ENCODE measurements at places on chromosomes 3 and 15.

- no peak for DNase-seq
Observed at GRCh38 chr3:35215525-35216500, 423.5 kb upstream of the ARPP21 start.

DNA sequence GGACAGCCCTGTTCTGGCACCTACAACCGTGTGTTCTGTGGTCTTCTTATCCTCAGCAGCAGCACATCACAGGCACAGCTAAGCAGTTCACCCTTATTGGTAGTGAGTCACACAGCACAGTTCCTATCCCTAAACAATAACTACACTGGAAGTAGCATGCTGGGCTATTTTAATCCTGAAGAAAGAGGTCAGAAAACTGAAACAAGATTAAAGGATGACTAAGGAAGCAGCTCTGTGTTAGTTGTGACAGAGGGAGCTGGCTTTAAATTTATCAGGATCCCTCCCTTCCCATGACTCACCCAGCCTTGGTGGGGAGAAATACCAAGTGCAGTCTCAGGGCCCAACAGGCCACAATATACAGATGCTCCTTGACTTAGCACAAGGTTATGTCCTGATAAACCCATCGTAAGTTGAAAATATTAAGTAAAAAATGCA lies 144.3 kb downstream of the ERC2 start:
- no peak for DNase-seq

DNA sequence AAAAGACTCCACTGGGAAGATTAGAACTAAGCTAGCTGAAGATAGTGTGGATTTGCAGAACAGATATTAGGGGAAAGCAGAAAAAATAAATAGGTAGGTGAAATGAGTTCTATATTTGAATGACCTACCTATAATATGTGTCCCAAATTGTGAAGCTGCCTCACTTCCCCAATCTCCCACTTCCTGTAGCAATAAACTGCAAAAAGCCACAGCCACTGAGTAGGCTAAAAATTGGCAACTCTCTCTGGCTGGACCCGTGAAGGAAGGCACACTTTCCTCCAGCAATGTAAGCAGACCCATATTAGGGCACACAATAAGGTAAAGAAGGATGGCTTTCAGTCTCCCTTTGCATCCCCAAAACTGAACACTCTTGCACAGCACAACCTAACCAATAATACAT lies 43.7 kb upstream of the NECTIN3 start:
- no peak for DNase-seq

GRCh38 chr3:97820780-97821179 lies 1.0 kb upstream of the CRYBG3 start:
- DNase-seq, result no peak

DNA sequence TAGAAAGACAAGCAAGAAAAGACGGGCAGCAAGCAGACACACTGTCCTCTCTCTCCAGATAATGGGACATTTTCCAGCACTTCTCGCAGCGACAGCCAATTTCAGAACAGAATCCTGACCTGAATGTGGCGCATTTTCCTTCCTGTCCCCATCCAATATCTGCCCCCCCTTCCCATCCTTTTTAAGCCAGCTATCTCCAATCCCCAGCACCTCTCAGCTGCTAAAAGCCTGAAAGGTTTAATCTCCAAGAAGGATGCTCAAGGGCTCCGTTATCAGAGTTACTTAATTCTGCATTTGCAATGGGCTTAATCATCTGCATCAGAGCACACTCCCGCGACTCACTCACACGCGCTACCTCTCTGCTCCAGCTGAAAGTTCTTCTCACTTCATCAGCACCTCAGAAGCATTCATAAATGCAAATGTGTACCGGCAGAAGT lies 50.5 kb downstream of the SRGAP3 start:
- DNase-seq, result no peak

DNA sequence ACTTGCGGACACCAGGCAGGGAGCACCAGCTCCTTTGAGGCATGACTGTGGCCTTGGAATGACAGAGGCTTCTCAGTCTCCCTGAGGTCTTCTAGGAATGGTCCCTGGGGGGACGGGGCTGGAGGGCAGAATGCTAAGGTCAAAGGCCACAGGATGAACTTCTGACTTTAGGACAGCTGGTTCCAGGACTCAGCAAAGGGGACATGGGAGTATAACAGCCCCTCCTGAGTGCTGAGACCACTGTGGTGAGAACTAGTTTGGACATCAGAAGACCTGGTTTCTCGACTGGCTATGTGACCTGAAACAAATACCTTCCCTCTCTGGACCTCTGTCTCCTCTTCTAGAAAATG lies 17.8 kb downstream of the ITGA11 start:
- no peak for DNase-seq

- DNase-seq, result no peak
Observed at GRCh38 chr15:77201665-77202064, 130.8 kb upstream of the TSPAN3 start.

DNA sequence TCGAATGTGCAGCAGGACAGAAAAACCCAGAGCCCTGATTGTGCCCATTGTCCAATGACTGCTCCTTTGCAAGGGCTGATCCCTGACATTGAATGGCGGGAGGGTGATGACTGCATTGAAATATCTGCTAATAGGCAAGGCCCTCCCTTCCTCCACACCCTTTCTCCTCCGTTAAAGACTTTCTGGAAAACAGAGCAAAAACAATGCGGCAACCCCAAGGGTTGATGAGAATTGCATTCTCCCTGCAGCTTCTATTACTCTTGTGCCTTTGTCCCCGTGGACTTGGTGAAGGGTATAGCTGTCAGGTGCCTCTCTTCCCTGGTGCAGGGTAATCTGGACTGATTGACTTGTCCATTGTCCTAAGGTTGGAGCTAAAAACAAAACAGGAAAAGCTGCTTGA lies 71.8 kb downstream of the THSD4 start:
- no peak for DNase-seq

DNA sequence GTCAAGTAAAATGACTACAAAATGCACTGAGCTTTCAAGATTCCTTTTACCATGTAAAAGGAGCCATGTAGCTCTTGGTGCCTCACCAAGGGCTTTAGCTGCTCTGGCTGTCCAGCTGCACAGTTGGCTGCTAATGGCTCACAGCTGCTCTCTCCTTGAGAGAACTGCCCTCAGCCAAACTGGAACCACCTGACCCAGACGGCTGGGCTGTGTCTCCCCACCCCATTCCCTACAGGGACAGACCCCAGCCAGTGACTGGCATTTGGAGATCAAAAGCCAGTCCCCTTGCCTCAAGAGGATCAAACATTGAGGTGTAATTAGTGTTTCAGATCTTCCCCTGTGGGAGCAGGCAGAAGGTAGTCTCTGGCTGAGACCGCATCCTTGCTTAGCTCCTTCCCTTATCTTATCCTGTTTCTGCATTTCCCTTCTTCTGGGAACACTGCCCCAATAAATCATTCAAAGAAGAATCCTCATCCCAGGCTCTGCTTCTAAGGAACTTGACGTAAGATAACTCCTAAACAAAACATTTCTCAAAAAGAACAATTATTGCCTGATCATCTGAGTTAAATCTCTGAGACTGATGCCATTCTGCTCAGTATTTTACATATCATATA lies 28.6 kb upstream of the UBE2E2 start:
- DNase-seq, result no peak

DNA sequence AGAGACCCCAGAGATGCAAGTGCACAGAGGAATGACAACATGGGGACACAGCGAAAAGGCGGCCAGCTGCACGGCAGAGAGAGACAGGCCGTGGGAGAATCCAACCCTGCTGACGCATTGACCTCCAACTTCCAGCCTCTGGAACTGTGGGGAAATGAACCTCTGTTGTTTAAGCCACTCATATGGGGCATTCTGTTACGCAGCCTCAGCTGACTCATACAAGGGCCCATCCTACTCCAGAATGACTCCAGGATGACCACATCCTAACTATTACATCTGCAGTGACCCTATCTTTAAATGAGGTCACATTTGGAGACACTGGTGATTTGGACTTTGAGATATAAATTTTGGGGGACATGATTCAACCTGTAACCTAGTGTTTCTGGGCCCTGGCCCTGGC lies 44.0 kb downstream of the KLF15 start:
- DNase-seq, result no peak

GRCh38 chr3:67737906-67738865 lies 83.8 kb upstream of the SUCLG2 start:
- DNase-seq, result no peak

DNA sequence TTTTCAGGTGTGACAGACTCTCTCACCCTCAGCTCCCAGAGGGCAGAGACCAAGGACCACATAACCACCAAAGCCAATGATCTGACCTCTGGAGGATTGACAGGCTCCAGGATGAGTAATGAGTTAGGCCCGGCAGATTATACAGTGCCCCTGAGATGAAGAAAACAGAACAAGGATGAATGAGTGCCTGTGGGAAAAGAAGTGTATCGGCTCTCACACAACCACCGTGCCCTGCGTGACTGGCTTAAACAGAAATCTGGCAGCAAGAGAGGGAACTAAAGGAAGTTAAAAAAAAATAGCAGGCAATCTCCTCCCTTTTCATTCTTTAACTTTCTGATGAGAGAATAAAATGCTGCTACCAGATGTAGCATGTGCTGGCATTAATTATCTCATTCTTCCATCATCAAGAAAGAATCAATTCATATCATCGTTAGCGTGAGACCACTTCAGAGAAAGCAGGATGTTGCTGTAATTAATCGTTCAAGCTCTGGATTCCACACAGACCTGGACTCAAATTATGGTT lies 227.5 kb upstream of the COL8A1 start:
- no peak for DNase-seq

DNA sequence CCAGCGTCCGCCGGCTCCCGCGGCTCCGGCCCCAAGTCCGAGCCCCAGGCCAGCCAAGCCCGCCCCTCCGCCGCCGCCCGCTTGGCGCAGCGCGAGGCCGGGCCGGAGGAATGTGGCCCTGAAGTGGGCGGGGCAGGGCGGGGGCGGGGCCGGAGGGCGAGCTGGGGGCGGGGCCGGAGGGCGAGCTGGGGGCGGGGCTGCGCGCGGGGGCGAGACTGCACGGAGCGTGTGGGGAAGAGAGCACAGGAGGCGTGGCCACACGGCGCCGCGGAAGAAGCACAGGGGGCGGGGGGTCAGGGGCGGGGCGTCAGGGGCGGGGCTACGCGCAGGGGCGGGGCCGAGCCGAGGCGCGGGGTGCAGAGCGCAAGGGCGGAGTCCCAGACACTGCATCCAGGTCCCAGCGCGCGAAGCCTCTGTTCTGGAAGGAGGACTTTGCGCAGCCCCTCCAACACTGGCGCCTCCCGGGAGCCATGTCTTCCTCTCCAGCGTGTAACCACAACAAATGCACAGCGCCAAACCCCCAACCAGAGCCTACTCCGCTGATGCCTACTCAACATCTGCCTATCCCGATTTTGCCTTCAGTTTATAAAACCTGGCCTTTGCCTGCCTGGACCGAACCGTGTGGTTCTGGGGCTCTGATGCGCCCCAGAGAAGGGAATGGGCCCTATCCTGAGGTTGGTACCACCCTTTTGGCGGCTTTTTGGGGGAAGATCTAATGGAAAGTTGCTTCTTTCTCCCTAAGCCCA lies 105.5 kb downstream of the IQSEC1 start:
- peak; percentile 99 for DNase-seq

DNA sequence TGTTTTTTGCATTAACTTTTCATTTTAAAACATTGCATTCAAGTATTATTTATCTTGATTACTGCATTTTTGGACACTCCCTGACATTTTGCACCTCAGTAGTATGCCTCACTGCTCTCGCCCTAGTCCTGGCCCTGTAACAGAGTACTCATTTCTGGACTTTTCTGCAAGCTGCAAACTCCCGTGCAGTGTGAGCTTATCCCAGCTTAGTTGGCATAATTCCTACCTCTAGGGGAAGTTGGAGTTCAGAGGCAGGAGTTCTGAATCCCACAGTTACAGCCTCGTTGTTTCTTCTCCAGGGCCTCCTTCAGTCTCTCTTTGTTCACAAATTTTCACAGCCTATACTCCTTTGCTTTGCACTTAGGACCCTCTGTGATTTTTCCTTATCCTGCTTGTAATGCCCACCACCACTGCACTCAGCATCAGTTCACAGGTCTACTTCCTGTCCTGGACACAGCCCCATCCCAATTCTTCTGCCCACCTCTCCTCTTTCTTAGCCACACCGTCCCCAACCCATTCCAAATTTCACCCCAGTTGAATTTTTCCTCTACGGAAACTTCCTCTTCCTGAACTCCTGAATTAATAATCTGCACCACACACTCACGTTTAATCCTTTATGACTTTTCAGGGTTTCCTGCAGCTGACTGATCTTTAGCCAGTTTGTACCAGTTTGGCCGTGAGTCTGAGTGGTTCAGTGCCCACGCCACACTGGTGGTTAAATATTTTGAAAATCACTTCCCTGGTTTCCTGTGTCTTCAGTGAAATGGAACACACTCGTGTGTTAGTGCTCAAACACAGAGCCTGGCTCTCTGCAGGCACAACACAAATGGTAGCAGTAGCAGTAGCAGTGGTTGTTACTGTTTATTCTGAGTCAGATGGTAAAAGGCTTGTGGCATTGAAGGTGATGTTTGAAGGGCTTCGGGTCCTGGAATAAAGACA lies 6.3 kb upstream of the CTSH start:
- peak; percentile 58 for DNase-seq

- no peak for DNase-seq
Observed at GRCh38 chr3:34396956-34397355, 598.5 kb downstream of the PDCD6IP start.

DNA sequence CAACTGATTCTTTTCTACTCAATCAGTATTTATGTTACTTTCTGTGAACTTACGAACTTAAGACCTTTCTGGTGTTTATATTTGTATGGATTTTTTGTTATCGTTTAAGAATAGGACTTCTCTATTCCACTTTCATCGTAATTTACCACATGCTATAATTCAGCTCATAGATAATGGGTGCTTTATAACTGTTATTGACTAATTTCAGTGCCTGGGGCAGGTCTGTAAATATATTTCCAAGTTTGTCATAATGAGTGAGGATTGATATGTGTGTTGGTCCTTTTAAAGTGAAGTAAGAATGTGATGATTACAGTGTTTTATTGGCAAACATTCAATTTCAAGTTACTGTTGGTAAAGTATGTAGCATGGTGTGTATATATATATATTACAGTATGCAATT lies 1.8 kb upstream of the NAALADL2 start:
- DNase-seq, result no peak

DNA sequence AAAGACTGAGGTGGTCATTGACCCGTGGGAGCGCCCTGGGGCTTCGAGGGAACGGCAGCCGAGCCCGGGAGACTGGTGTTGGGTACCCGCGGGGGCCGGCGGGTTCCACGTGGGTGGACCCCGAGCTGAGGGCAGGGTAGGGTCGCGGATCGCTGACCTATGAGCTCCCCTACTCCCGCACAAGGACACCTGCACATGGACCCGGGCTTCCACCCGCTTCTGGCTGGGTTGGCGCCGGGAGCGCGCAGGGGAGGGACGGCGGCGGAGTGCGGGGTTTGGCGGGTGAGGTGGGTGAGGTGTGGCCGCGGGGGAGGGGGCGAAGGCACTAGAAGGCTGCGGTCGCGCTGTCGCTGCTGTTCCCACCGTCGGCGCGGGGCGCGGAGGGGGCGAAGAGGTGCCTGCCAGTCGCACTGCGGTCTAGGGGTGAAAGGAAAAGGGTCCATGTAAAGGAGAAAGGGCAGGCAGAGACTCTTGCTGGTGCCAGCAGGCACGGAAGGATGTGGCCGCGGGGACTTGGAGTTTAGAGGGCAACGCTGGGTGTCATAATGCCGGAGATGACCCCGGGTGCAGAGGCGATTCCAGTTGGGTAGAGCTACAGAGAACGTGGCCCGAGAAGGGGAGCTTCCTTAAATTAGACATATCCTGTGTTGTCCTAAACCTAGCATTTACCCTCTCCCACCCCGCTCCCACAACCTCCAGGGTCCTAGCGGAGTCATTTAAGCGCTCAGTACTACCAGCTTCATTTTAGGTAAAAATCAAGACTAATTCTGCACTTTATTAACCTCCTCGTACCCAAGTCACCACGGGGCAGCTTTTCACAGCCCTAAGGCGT lies 245.9 kb upstream of the TOPAZ1 start:
- no peak for DNase-seq
